T-helper 22 cell (primary cell): ENCODE measurements at places on chromosomes 16 and 17.

- no peak for DNase-seq
Observed at GRCh38 chr17:71488851-71489250, 632.0 kb upstream of the SOX9 start.

GRCh38 chr16:85362443-85362842, 250.2 kb upstream of the CIBAR2 start:
- DNase-seq = no peak

DNA sequence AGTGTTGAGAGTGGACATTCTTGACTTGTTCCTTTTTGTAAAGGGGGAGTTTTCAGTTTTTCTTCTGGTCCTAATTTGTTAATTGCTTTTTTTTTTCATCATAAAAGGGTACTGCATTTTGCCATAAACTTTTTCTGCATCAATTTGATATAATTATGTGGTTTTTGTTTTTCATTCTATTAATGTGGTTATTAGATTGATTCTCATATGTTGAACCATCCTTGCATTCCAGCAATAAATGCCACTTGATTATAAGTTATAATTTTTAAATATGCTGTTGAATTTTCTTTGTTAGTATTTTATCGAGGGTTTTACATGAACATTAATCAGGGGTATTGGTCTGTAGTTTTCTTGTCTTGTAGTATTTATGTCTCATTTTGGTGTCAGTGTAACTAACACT, 87.2 kb upstream of the SMIM36 start:
- DNase-seq = no peak

DNA sequence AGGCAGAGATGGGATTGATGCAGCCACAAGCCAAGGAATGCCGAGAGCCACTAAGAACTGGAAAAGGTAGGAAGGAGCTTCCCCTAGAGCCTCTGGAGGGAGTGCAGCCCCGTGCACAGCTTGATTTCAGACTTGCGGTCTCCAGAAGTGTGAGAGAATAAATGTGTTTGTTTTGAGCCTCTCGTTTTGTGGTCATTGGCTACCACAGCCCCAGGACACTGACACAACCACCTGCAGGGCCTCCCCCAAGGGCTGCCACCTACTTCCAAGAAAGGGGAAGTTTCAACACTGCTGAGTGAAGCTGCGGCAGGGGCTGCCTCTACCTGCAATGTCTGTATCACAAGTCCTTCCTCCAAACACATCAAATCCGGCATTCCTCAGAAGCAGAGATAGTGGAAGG, 346.9 kb downstream of the C16orf95 start:
- no peak for DNase-seq

- DNase-seq = no peak
Observed at GRCh38 chr16:50445621-50446555, 77.1 kb upstream of the BRD7 start.

- DNase-seq = peak; percentile 58
Observed at GRCh38 chr17:40062329-40063186, at the start of gene THRA. Gene THRA (plus strand): TSS chr17:40062965. CDS start chr17:40074489, 11,524 bp downstream.

- no peak for DNase-seq
Observed at GRCh38 chr16:65845466-65846209, 520.9 kb upstream of the CDH5 start.

- DNase-seq = no peak
Observed at GRCh38 chr17:1019451-1019850, 22.5 kb downstream of the TIMM22 start.

DNA sequence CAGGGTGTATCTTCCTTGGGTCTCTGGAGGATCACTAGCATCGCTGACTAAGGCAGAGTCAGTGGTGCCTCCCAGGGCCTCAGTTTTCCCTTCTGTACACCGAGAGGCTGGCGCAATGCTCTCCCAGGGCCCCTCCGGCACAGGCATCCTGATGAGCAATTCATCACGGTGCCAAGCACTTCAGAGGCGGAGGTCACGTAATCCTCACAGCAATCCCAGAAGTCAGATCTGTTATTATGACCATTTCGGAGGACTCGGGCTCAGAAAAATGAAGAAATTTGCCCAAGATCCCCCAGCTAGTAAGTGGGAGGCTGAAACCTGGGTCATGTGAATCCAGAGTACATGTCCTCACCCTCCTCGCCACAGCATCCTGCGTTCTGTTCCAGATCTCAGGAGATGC, 46.5 kb downstream of the AIPL1 start:
- DNase-seq = no peak

GRCh38 chr17:80362428-80363119, 52.4 kb upstream of the ENDOV start:
- DNase-seq = no peak

GRCh38 chr17:35404360-35404759, 27.9 kb downstream of the SLFN12 start:
- no peak for DNase-seq

GRCh38 chr17:39197380-39198185, at the start of gene CACNB1:
Gene CACNB1 (minus strand): TSS chr17:39197669. CDS start chr17:39197495, 174 bp downstream.
- DNase-seq = peak; percentile 71

- DNase-seq = no peak
Observed at GRCh38 chr16:86814256-86814655, 235.9 kb downstream of the FOXL1 start.

GRCh38 chr16:29940656-29941055, 14.6 kb upstream of the KCTD13 start:
- no peak for DNase-seq

DNA sequence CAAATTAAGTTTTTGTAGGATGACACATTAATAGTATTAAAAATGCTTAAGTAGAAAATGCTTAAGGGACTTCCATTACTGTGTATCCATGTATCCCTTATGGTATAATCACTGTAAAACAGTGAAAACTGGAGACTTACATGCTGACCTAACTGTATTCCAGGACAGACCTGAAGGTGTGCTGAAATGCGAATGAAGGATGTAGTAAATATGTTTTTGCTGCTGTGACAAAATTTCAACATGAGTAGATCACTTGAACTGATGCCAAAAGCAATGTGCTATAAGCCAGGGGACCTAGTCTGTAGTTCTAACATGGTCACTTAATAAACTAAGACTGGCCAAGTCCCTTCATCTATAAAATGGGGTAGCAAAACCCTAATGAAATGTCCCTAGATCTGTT, 142.0 kb upstream of the CORO6 start:
- no peak for DNase-seq

- DNase-seq = no peak
Observed at GRCh38 chr17:29911641-29912177, 18.3 kb downstream of the SSH2 start.

DNA sequence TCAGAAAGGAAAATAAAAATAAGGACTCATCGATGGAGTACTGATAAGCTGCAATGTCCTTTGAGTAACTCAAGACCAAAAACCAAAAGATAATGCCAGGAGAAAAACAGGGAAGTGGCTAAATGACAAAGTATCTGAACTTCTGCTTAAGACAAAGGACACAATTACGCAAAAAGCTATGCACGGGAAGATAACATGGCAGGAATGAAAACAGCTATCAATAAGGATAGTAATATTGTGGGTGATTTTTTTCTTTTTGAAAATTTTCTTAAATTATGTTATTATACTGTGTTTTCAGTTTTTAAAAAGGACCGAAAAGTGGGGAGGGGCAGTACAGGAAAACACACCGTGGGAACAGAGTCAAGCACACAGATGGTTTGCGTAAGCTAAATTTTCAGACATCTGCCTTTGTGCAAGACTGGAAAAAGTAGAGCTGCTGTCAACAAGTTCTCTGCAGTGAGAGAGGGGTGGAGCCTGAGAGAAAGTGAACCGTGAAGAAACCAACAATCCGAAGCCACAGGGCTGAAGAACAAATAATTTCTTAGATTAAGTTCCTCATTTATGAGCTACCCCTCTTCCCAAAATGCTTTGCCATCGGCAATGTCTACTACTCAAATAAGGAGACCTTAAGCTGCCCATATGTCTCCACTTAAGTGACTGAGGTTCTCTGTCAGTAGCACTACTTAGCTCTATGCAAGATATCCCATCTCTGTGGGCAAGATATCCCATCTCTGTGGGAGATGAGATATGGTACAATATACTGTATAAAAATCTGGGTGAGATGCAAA, 99.9 kb upstream of the CORO6 start:
- no peak for DNase-seq

GRCh38 chr17:75845058-75845711, 981 bp upstream of the UNC13D start:
- DNase-seq = no peak

DNA sequence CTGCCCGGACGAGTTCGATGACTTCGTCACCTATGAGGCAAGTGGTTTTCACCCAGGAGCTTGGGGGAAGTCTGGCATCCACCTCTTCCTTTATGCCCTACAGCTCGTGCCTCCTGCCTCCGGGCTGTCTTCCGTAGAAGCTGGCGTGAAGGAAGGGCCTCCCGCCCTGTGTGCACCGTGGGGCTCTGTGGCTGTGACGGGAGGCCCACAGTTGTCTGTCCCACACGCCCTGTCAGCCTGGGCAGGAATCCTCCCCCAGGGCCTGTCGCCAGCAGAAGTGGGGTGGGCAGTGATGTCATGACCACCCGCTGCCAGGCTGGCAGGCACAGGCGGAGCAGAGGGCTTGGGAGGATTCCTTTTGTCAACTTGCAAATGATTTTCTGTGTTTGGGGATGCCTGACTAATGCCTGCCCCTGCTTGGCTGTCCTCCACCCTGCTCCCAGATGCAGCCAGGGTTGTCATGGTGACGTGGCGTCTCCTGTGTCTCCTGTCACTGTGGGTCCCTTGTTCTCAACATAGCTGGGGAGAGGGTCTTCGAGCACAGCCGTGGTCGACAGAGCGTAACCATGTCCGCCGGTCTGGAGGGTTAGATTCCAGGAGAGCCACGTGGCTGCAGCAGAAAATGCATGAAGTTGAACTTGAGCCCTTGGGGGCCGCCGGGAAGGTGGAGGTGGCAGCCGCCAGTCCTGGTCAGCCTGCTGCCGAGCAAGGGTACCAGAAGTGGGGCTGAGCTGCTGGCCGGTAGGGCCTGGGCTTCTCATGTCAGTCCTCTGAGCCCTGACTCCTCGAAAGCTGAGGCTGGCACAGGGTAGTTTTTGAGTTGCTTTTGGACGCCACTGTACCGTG, 46.1 kb downstream of the RAB11FIP3 start:
- no peak for DNase-seq
